ENCODE measurements at places on chromosomes 7 and 10.

GRCh38 chr10:63700631-63701156, 179.5 kb downstream of the REEP3 start:
- no peak for DNase-seq

DNA sequence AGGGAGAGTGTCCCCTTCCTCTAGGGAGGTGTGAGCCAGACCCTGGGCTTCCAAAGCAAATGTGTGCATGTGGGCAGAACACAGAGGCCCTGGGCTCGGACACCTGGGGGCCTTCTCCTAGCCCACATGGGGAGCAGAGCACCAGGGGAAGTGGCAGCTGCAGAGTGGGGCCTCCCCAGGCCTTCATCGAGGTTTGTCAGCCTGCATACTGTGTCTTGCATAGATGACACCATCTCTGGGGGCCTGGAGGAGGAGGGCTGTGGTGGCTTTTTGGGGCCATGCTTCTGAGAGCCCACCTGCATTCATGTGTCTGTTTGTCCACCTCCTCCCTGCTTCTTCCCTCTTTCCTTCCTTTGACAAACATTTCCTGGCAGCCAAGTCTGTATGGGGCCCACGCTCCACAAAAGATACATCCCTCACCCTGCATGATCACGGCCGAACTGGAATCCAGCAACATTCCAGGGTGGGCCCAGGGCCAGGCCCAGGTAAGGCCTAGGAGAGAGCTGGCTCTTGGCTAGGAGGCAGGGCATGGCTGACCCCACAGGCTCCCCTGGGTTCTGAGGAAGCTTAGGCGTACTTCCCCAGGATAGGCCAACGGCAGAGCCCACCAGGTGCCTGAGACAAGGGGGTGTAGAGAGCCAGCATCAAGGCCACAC, 79.2 kb downstream of the ZMIZ1 start:
- no peak for DNase-seq

DNA sequence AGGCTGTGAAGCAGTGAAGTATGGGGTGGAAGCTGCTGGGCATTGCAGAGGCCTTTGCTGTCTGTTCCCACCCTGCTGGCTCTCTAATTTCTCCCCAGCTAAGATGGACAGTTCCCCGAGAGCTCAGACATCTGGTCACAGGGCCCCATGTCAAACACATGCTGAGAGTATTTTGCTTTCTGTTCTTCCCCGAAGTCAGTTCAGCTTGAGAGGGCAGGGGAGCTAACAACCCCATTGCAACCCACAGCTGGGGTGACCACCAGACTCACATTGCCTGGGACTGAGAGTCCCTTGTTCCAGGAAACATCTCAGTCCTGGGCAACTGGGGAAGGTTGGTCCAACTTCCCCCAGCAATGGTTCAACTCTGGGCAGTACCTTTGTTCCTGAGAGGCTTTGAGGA, 52.8 kb downstream of the ABCA13 start:
- no peak for DNase-seq

DNA sequence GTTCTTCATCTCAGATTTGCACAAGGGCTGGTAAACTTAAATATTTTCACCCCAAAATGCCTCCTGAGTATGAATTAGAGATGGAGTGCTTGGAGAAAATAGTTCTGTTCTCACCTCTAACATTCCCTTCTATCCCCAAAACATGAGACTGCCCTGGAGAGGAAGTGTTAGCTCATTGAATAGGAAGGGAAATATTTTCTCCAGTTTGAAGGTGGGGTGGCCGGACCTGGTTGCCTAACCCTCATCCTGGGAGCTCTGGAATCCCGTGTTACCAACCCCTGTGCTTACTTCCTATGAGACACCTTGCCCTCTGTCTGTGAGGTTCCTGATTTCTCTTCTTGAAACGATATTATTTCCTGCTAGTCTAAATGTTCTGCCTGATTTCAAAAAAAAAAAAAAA, 779 bp downstream of the IFIT2 start:
- DNase-seq, result no peak

DNA sequence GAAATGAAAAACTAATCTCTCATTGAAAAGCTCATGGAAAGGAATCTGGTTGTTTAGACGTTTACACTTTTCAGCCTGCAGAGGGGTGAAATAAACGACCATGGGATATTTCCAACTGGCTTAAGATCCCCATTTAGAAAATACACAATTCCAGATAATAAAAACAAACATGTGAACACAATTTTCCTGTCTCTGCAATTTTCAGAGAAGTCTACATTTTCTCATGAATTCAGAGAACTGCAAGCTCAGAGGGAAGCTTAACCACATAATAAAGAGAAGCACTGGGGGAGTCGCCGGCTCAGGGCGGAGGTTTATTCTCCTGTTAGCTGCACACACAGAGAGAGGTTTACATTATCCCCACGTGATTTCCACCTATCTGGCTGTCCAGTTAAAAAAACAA, 215.2 kb downstream of the FANK1 start:
- no peak for DNase-seq

- peak; percentile 30 for DNase-seq
These were observed 26.2 kb downstream of the ADK start for GRCh38 chr10:74177140-74177677.

DNA sequence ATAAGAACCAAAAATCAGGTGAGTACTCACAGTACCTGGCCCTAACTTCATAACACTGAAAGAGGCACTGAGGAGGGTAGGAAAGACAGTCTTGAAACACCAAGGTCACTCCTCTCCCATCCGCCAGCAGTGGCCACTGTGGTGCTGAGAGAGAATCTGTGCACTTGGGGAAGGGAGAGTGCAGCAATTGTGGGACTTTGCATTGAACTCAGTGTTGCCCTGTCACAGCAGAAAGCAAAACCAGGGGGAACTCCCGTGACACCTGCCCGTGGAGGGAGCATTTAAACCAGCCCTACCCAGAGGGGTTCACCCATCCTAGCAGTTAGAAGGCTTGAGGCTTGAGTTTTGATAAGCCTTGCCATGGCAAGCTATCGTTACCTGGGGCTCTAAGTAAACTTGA, 35.2 kb upstream of the MAP3K8 start:
- DNase-seq, result no peak

DNA sequence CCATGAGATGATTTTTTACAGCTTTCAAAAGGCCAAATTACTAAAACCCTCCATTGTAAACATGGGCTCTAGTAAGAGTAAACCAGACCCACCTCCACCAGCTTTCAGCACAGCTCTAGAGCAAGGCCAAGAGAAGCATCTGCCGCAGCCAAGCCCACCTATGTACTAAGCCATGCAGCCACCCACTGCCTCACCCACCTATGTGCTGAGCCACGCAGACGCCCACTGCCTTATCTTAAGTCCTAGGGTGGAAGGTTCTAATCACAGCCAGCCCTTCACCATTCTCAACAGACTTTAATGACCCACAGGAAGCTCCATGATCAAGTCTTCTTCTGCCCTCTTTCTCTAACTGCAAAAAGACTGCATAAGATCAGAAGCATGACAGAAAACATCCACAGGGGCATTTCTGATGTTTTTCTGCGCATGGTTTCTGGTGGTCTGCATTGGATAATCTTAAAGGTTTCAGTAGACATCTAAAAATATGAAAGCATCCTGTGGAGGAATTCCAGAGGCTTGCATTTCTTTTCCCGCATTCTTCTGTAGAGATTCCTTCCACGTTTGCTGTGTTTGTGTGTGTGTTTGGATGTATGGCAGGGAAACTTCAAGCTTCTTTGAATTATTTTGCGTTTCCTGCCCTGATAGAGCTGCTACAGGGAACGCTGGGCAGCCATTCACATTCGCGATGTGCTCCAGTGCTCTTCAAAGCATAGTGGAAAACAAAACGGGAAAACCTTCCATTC, 286.1 kb upstream of the KLF6 start:
- DNase-seq, result no peak

GRCh38 chr7:40583667-40584444, 449.1 kb downstream of the SUGCT start:
- DNase-seq, result no peak

- DNase-seq, result no peak
These were observed 172.2 kb upstream of the NEBL start for GRCh38 chr10:21069278-21069677.

DNA sequence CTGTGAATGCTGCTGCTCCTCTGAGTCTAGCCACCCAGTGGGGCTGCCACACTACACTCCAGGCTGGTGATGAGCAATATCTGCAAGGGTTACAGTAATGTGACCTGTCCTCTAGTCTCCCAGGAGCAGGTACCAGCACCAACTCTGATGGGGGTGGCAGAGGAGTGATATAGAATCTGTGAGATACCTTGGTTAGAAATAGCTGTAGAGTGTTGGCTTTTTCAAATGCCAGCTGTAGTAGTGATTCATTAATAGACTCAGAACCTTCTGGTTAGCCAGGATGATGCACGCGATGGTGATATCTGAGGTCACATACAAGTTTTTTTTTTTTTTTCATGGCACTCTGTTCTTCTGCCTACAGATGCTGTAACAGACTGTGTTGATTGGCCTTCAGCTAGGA, 757.1 kb downstream of the INHBA start:
- no peak for DNase-seq

- DNase-seq, result no peak
These were observed 359.6 kb upstream of the MEOX2 start for GRCh38 chr7:16046041-16046440.

- no peak for DNase-seq
These were observed 3.8 kb upstream of the ADAMTS14 start for GRCh38 chr10:70668454-70668970.

DNA sequence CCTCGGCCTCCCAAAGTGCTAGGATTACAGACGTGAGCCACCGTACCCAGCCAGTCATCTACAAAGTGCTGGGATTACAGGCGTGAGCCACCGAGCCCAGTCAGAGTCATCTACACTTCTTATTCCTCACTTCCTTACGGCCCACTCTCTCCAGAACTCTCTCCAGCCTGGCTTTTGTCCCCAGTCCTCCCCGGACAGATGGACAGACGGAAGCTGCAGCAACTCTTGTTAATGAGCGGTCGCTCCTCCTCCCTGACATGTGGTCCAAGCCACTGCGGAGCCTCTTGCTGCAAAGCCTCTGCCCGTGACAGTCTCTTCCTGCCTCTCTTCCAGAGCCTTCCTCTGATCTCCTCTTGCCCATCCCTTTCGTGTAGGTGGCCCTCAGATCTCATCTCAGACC, 45.9 kb downstream of the TMEM270 start:
- DNase-seq, result no peak

DNA sequence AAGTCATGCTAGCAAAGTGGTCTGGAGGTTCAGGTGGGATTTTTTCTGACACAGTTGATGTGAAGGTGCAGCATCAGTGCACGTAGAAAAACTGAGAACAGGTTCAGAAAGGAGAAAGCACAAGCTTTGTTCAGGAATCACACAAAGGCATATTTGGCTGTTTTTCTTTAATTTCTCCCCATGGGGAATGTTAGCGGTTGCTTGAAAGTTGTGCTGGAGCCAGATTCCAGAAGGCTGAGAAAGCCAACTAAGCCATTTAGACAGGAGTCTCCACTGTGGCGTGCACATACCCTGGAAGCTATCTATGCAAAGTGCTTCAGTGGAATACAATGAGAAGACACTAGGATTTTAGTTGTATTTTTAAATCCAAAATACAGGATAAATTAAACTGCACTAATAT, 201.4 kb downstream of the PCLO start:
- DNase-seq, result no peak

DNA sequence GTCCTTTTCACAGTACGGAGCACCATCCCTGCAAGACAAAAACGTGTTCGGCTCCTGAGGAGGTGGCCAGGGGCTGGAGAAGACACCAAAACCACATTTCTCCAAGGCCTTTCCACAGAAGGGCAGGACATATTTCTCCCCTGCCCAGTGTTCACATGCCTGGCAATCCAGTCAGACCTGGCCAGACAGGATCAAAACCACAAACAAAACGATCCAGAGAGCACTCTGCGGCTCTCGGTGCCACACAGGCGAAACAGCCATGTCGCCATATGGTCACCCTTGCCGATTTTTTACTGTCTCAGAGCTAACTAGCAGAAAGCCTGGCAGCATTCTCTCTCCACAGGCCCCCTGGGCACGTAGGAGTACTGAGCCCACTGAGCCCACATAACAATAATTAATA, 113.0 kb downstream of the ABLIM1 start:
- DNase-seq, result no peak

GRCh38 chr10:5731559-5731958, 46.9 kb downstream of the TASOR2 start:
- no peak for DNase-seq

- DNase-seq, result no peak
These were observed 63.3 kb downstream of the FAM185A start for GRCh38 chr7:102811942-102812678.

DNA sequence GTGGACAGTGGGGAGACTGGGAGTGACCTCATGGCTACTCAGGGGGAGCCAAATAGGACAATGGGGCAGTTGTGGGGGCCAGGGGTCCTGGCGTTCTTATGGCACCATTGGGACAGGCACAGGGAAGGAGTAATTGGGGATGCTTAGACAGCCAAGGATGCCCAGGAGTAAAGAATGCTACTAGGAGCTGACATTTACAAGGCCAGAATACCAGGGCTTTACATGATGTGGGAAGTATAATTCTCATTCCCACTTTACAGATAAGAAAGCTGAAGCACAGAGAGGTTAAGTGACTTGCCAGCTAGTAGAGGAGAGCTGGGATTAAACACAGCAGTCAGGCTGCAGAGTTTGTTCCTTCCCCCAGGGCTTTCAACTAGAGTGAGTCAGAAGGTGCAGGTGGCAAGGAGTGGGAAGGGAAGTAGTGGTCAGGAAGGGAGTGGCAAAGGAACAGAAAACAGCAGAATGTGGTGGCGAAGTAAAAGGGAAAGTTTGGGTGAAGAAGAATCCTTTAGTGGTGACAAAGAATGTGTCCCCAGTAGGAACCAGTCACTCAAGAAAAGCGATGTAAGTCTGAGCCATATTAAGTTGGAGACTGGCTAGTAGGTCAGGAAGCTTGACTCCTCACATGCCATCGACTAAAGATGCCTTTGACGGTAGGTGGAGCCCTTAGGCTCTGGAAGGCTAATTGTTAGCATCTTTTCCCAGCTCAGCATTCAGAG, 32.8 kb downstream of the CPVL start:
- DNase-seq, result no peak

GRCh38 chr7:37784015-37784414, 64.4 kb upstream of the NME8 start:
- DNase-seq, result no peak

DNA sequence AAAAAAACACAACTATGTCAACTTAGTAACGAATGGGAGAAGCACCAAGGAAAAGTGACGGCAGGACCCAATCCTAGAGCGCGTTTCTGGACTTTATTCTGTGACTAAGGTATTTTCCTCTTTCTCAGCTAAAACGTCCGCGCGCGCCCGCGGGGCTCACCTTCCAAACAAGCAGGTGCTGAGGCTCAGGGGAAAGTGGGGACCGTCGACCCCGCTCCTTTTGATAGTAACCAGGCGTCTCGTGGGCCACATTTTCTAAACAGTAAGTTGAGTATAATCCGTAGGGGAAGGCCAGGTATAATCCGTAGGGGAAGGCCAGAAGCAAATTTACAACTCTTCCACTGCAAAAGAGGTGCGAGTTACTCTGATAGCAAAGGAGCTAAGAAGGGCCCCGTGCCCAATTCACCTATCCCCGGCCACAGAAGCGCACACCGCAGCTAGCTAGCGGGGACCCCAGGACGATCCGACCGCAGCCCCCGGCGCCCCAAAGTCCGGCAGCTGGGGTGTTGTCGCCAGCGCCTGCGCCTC, 743 bp downstream of the MKI67 start:
- no peak for DNase-seq

- DNase-seq, result no peak
These were observed 244.2 kb downstream of the IPMK start for GRCh38 chr10:58023341-58024073.
